ENCODE measurements at places on chromosomes 12 and 14.

GRCh38 chr14:61656341-61656740 lies 39.0 kb upstream of the HIF1A start:
- DNase-seq: no peak

DNA sequence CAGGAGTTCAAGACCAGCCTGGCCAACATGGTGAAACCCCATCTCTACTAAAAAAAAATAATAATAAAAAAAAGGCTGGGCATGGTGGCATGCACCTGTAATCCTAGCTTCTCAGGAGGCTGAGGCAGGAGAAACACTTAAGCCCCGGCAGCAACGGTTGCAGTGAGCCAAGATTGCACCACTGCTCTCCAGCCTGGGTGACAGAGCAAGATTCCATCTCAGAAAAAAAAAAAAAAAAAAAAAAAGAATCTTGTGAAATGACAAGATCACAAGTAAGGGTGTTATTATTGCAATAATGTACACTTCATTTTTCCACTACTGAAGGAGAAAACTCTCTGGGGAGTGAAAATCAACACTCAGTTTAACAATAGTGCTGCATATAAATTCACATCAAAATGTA lies 8.8 kb upstream of the PTGR2 start:
- no peak for DNase-seq

GRCh38 chr12:115791331-115791730 lies 486.2 kb downstream of the MED13L start:
- no peak for DNase-seq

GRCh38 chr14:94051115-94051514 lies 25.0 kb downstream of the OTUB2 start:
- DNase-seq: peak; percentile 64

DNA sequence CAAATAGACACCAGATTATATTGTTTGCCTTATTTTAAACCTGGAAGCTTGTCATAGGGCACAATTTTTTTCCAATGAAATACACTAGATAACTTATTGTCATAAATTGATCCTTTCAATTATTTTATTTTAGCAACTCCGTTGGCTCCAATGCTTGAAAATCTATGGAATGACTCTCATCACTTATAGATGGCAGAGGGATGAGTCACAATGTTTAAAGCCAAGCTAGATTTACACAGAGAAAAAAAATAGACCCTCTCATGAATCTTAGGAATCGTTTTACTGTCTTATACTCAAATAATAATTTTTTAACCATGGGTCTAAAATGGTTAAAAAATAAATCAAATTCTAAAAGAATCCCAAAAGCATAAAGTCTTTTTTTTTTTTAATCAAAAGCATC lies 1276.6 kb upstream of the FLRT2 start:
- DNase-seq: no peak

- DNase-seq: no peak
Observed at GRCh38 chr12:75634244-75635222, 123.1 kb upstream of the KRR1 start.

Measured in astrocyte of the cerebellum (primary cell).